NCI-H2029 (cell line): ENCODE measurements at places on chromosomes 3 and 15.

GRCh38 chr3:155512867-155513261 lies 219.4 kb upstream of the STRIT1 start:
- no peak for DNase-seq

- DNase-seq = no peak
These were observed 1.4 kb upstream of the NSMCE3 start for GRCh38 chr15:29270976-29271375.

DNA sequence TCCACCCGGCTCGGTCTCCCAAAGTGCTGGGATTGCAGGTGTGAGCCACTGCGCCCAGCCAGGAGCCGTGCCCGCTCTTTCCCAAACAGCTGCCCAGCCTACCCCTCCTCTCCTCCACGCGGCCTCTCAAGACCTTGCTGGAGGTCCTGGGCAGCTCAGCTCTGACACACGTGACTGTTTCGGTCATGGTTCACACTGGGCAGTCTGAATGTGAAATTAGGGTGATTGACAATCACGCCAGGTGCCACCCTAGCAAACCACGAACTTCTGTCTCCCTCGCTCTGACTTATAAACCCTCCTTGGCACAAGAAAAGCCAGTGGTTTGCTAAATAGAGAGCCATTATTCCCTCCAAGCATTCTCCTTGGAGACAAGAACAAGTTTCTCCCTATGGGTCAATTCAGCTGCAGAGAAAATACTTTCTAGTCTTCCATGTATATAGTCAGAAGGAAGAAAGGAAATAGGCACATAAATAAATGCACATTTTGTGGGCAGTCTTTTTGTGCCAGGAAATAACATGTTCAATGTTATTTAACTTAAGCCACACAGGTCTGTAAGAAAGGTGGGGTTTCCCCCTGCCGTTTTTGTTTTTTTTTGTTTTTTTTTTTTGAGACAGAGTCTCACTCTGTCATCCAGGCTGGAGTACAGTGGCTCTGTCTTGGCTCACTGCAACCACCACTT lies 121.9 kb upstream of the MEF2A start:
- DNase-seq = no peak

GRCh38 chr15:20353966-20354883 lies 187.4 kb downstream of the GOLGA6L6 start:
- no peak for DNase-seq

GRCh38 chr3:138493804-138494606 lies 59.6 kb downstream of the ESYT3 start:
- DNase-seq = no peak

DNA sequence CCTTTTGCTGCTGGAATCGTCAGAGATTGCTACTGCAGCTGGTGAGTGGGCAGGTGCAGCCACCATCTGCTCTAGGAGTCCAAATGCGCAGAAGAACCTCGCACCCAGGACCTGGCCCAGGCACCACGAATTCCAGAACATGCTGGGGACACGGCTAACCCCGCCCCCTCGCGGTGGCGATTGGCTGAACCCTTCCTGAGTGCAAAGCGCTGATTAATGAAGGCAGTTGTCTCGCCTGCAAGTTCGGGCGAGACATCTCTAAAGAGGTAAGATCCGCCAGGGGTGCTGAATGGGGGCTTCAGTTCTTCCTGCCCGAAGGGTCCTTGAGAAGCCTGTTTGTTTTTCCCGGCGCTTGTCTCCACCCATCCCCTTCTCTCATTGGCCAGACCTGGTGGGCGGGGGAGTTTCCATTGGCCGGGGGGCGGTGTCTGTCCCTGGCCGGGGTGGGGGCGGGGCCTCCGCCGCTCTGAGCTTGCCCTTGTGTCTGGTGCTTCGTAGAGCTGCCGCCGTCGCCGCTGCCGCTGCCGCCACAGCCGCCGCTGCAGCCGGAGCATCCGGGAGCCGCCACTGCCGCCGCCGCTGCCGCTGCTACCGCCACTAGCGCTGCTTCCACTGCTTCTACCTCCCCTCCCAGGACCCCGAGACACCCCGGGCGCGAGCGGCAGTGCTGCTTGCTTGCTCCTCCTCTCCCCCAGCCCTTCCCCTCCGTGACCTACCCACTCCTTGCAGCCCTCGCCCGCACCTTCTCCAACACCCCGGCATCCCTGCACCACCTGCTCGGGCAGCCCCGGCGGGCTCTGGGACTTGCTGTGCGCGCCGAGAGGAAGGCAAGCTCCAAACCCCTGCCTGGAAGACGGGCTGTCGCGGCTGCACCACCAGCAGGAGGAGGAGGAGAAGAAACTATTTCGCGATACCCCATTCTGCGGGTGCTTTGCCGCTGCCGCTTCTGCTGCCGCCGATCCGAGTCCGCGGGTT lies at the start of gene CADM2:
CADM2 (plus strand) TSS at position 495 of the 975 bp plus-strand sequence.
- peak; percentile 96 for DNase-seq
